ENCODE measurements at places on chromosomes 7 and 10. TPM values are rescaled to one million over a fixed set of nuclear protein-coding genes. Genes with fewer than 3 reads are reported as not detected.

GRCh38 chr10:100238429-100238828 is 9.0 kb upstream of the CHUK start:
- DNase-seq, result no peak

Gene ASIC3
- 0.04 TPM for total RNA-seq

Gene ARHGEF35
- 9.0 TPM for total RNA-seq

Gene PRKAR1B
- total RNA-seq, result 23.7 TPM

Measured in kidney epithelial cell (primary cell).